ENCODE measurements at places on chromosomes 11 and 22.
A peak's percentile ranks its signal among the peaks of the same experiment; 100 is the strongest.

GRCh38 chr22:26674211-26675190 lies 17.1 kb downstream of the MIAT start:
- no peak for DNase-seq

GRCh38 chr11:84887055-84887629 lies 740.0 kb downstream of the DLG2 start:
- DNase-seq, result no peak

- peak; percentile 51 for DNase-seq
These were observed 764 bp upstream of the PACSIN3 start for GRCh38 chr11:47186700-47187695.

- no peak for DNase-seq
These were observed 332.5 kb upstream of the DDI1 start for GRCh38 chr11:103703954-103704353.

GRCh38 chr11:123544631-123545375 lies 109.6 kb downstream of the SCN3B start:
- DNase-seq, result no peak

- DNase-seq, result no peak
These were observed 63.6 kb upstream of the PAX6 start for GRCh38 chr11:31874631-31875191.

GRCh38 chr11:34929794-34930763 lies 13.7 kb downstream of the PDHX start:
- DNase-seq, result no peak
